Right cardiac atrium (tissue), 5 donors: ENCODE measurements at places on chromosomes 3 and 15.

DNA sequence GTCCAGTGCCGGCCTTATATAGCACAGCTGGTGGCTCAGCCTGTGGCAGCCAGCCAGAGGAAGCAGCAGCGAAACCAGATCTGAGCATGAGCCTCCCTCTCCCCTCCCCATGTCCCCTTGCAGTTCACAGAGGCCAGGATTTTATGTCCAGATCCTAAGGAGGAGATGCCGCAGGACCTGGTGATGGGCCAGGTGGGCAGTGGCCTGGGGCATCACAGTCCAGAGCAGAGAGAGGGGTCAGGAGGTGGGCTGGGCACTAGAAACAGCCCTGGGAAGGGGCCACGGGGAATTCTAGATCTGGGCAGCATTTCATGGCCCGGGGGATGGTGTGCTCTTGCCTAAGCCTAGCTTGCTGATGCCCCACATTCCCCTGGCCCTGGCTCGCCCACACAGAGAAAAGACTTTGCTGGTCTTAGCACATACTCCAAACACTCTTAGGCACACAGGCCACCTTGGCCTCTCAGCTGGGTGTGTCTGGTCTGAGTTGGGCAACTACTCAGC, 259 bp upstream of the CILP start:
- peak; percentile 81 for DNase-seq

DNA sequence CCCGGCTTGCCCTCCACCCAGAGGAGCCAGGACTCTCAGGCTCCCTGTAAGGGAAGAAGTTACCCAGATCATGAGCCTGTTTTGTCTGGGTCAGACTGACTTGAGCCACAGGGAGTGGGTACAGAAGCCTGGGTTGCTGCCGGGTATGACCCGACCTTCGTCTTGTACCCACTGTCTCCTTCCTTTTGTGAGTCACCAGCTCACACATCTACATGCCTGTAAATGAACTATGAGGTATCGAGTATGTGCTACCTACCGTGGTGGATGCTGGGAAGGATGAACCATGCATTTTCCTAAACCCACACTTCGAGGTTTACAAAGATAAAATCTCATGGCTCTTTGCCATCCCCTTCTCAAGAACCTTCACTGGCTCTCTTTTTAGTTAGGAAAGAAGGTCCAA, 56.9 kb downstream of the CACNA1D start:
- no peak for DNase-seq

GRCh38 chr3:43059456-43059855, 46.4 kb downstream of the POMGNT2 start:
- DNase-seq = no peak

GRCh38 chr3:15440891-15441290, 13.5 kb downstream of the EAF1 start:
- no peak for DNase-seq

DNA sequence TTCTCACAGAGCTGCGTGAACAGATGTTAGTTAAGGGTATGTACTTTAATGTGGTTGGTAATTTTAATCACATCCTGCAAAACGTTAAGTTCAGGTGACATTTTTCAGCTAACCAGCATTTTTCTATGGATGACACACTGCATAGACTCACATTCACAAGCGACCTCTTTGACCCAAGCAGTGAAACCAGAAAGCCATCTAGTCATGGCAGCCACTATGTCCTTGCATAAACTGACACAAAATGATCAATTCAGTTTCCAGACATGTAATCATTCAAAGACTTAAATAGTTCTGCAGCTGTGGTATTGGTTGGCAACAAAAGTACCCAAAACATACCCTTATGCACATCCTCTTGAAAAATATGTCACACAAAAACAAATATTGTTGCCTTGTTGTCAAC, 7.4 kb upstream of the CAPN7 start:
- no peak for DNase-seq

- no peak for DNase-seq
Measured at GRCh38 chr3:148510116-148510515, 187.6 kb upstream of the AGTR1 start.

DNA sequence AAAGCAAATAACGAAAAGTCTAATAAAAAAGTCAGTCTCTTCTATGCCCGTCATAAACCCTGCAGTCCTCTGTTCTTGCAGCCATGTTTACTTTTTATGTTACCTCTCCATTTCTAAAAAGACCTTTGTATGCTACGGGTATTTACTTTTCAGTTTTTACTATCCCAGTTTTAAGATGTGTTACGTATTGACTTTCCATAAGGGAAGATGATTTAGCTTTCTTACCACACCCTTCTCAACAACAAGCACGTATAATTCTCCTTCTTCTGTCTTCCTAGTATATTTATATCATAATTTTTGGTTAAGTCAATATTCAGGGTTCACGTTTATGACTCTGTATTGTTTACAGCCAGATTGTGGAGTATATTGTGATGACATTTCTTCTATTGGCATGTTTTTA, 10.8 kb downstream of the TRNT1 start:
- DNase-seq = no peak

DNA sequence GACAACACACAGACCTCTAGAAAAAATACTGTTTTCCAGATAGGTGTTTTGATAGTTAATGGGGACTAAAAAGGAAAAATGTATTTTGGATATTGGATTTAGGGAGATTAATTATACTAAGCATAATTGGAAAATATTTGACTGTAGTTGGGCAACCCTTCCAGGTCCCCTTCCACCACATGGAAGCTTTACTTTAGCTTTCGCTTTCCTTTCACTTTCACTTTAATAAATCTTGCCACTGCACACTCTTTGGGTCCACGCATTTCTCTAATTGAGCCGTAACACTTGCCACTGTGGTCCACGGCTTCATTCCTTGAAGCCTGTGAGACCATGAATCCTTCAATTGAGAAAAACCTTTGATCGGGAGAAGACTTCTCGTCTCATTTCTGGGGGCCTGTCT, 15.5 kb downstream of the GLDN start:
- DNase-seq = no peak

GRCh38 chr15:41102854-41103253, 13.2 kb downstream of the INO80 start:
- DNase-seq = no peak

DNA sequence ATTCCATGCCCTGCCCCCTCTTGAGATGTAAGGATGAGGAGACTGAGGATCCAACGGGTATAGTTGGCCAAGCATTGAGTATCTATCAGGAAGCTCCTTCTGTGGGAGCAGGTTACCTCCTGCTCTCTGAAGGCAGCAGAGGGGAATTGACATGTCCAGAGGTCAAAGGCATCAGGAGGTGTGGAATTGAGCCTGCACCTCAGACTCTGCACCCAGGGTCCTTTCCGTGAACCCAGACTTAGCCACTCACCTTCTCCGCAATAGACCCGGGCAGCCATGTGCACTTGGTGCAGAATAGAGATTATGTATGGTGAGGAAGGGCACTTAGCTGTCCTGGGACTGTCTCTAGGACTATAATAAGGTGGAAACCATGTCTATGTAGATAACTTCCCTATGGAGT, 399.0 kb upstream of the TPM1 start:
- DNase-seq = no peak

GRCh38 chr3:62749657-62750056, 125.6 kb downstream of the CADPS start:
- DNase-seq = no peak

GRCh38 chr3:106068381-106068780, 199.6 kb upstream of the CBLB start:
- no peak for DNase-seq

- DNase-seq = peak; percentile 78
Measured at GRCh38 chr3:45554006-45554666, 40.4 kb upstream of the LIMD1 start.

DNA sequence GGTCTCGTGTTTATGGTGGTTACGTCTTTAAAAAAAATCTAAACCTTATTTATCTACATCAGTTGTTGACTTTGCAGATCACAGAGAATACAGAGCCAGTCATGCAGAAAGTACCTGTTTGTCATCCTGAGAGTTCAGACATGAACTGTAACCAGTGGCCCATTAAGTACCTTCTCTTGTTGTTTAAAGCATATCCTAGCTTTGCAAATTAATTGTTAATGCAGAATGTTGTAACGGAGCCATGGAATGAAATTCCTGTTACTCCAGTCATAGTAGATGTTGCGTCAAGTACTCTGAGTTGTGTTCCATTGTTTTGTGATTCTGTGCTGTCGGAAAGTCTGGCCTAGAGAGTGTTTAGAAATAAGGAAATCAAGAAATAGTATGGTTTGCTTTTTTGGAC, 205.2 kb downstream of the RBMS3 start:
- no peak for DNase-seq

DNA sequence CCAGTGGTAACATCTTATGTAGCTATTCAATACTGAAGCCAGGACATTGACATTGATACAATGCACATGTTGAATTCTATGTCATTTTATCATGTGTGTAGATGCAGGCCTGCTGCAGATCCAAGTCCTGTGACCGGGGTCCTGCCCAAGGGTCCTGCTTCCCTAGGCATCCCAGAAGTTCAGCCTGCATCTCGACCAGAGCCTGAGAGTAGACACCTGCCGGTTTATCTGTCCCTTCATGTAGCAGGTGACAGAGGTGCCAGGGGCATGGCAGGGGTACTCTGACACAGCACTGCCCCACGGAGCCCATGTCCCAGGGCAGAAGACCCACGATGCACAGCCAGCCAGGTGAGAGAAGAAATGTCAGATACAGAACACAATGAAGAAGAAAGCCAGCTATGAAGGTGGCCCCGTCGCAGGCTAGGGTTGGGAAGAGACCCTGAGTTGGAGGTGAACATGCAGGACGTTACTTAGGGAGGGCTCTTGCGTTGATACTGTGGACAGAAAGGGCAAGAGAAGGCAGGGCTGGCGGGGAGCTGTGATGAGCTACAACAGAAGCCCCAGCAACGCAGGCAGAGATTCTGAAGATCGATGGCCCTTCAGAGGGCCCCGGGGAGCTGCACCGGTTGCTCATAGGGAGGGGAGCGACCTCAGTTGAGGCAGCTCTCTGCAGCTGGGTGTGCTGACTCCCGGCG, 51.0 kb downstream of the TPRA1 start:
- no peak for DNase-seq

DNA sequence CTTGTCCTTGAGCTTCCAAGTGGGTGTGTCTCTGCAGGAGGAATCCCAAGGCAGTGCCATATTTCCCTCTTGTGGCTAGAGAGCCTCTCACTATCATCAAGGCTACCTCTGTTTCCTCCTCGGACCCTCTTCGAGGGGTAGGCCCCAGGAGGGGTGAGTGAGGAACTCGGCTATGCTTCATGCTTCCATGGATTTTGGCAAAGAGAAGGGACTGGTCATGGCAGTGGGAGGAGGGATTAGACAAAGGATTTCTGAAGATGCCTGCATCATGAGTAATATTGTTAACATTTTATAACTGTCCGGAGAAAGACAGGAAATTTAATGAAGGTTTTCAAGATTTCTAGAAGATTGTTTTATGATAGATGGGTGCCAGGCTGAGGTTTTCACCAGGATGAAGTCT, 241.5 kb downstream of the CLSTN2 start:
- no peak for DNase-seq

GRCh38 chr3:141106842-141107241, 55.7 kb downstream of the SPSB4 start:
- no peak for DNase-seq

- no peak for DNase-seq
Measured at GRCh38 chr15:92407916-92408315, 14.2 kb downstream of the ST8SIA2 start.

DNA sequence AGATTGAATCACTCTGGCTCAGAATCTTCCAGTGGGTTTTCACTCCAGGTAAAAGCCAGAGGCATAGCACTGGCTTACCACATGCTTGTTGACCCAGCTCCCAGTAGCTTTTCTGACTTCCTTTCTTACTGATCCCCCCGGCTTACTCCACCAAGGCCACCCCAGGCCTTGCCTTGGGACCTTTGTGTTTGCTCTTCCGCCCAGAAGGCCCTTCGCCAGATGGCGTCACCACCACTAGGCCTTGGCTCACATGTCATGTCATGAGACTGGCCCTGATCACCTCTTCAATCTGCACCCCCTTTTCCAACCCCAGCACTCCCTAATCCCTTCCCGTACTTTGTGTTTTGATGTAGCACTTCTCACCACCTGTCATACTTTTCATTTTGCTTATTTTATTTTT, 98.5 kb upstream of the UMPS start:
- DNase-seq = no peak

GRCh38 chr15:61049934-61050333, 179.2 kb downstream of the RORA start:
- no peak for DNase-seq

- no peak for DNase-seq
Measured at GRCh38 chr3:161337311-161337710, 34.0 kb downstream of the SPTSSB start.

- no peak for DNase-seq
Measured at GRCh38 chr3:32132121-32132520, 25.7 kb downstream of the GPD1L start.

DNA sequence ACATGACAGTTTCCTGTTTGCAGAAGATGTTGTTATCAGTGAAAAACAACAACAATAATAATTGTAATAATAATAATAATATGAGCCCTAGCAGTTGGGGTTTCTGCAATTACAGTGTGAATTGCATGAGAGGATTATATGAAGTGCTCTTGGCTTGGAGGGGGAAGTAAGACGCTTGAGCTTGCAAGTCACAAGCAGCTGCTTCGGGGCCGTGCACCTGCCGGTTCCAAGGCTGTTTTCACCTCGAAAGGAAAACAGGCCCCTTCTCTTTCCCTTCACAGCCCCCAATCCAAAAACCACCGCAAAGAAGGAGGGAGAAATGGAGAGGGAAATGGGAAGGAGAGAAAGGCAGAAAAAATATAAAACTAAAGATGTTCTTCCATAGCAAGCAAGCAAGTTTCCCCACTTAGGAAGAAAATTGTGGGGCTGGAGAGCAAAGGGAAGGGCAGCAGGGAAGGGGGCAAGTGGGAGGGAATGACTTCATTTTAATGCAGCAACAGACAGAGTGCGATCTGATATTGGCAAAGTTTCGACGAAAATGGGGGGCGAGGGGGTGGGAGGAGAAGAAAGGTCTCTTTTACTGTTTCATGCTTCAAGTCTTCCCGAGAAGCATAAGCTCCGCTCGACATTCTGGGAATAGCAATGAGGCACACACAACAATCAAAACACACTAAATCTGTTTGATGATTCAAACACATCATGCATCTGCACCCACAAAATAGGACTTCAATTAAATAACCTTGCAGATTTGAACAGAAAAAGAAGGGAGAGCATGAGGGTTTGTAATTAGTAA, 284.2 kb upstream of the ATP11B start:
- peak; percentile 9 for DNase-seq

- DNase-seq = no peak
Measured at GRCh38 chr3:46270474-46270873, 28.2 kb downstream of the CCR3 start.

DNA sequence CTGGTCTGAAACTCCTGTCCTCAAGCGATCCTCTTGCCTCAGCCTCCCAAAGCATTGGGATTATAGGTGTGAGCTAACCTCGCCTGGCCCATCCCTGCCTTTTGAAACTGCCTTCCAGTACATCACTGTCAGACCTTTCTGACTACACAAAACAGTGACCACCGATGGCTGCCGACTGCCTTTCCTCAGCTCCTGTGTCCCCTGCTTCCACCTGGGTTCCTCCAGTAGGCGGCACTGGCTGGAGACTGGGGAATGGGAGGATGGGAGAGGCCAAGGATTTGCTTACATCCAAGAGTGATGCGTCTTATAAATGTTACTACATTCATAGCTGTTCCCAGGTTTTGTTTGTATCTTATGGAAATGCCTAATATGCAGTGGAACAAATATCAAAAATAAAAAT, 242.8 kb downstream of the BBX start:
- DNase-seq = no peak

- no peak for DNase-seq
Measured at GRCh38 chr3:169169340-169169963, 494.1 kb downstream of the MECOM start.
